Right renal pelvis (tissue), 4 donors: ENCODE measurements at places on chromosomes 4 and X. TPM values are rescaled to one million over a fixed set of nuclear protein-coding genes. Genes with fewer than 3 reads are reported as not detected.

GRCh38 chr4:25654031-25654970, 1.4 kb upstream of the SLC34A2 start:
- DNase-seq = no peak

DNA sequence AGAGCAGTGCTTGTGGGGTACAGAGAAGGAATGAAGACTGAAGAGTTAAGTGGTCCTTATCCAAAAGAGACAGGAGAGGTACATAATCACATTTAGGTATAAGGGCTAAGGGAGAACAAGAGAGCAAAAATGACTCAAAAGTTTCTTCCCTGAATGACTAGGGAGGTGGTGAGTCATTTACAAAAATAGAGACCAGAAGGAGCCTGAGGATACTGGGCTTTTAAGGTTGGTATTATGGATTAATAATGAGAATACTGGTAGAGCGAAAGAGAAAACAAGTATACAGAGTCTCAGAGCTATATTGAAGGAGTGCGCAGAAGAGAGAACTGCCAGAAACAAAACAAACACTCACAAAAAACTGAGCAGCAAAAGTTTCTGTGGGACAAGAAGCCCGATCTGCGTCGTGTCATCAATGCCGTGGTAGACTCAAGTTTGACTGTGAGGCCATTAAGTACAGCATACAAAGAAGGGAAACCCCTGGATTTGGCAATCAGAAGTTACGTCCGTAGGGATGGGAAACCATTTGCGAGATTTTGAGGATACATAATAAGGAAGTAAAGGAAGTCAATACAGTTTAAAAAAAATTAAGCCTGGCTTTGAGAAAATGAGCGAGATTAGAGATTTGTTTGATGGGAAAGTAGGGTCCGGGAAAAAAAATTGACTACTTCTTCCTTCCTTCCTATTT, 129.1 kb upstream of the STIM2 start:
- no peak for DNase-seq

- no peak for DNase-seq
These were observed 2.4 kb upstream of the IRAK1 start for GRCh38 chrX:154022108-154022507.

GRCh38 chr4:98166731-98167041, 23.4 kb upstream of the STPG2 start:
- DNase-seq = no peak

- DNase-seq = no peak
These were observed 817.0 kb downstream of the CENPC start for GRCh38 chr4:66728280-66728679.

GRCh38 chr4:149161247-149161646, 654.4 kb downstream of the IQCM start:
- no peak for DNase-seq

- DNase-seq = no peak
These were observed 82.7 kb upstream of the DHRSX start for GRCh38 chrX:2583194-2584162.

- no peak for DNase-seq
These were observed 86.4 kb upstream of the UXT start for GRCh38 chrX:47745416-47745815.

DNA sequence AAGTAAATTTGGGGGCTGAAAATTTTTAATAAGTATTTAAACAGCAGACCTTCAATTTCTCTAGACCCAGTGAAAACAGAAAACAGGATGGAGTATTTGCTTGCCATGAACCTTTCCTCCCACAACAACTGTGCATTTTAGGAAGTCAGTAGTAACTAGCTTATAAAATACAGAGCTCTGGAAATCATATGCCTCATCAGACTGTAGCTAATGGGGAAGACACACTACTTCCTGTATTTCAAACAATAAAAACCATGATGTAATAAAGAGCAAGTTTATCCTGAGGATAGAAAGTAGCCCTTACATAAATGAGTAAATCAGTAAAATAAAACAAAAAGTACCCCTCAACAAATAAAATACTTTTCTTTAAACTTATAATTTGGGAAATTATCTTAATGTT, 280.1 kb upstream of the ZFP42 start:
- no peak for DNase-seq

- DNase-seq = no peak
These were observed 1.1 kb downstream of the PLXNA3 start for GRCh38 chrX:154458954-154459778.

GRCh38 chr4:76892001-76892400, 5.9 kb downstream of the SOWAHB start:
- DNase-seq = no peak

GRCh38 chr4:140612357-140612756, 43.6 kb upstream of the UCP1 start:
- no peak for DNase-seq

GRCh38 chrX:151713849-151714248, 2.0 kb upstream of the FATE1 start:
- no peak for DNase-seq

- DNase-seq = no peak
These were observed 1.1 kb upstream of the FGF16 start for GRCh38 chrX:77446029-77446585.

DNA sequence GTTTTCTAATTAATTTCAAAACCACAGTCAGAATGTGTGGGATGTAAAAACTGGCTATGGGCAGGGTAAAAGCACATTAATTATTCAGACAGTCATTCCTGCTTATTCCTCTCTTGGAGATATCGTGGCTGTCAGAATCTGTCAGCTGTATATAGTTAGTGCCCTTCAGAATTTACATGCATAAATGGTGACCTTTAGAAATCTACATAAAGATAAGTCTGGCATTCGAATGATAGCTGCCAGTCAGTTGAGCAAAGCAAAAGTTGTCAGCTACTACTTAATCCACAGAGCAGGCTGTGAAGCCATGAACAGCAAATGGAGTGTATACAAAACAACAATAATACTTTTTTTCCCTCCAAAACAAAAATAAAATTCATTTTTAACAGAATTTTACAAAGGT, 189.5 kb downstream of the ADGRL3 start:
- no peak for DNase-seq

DNA sequence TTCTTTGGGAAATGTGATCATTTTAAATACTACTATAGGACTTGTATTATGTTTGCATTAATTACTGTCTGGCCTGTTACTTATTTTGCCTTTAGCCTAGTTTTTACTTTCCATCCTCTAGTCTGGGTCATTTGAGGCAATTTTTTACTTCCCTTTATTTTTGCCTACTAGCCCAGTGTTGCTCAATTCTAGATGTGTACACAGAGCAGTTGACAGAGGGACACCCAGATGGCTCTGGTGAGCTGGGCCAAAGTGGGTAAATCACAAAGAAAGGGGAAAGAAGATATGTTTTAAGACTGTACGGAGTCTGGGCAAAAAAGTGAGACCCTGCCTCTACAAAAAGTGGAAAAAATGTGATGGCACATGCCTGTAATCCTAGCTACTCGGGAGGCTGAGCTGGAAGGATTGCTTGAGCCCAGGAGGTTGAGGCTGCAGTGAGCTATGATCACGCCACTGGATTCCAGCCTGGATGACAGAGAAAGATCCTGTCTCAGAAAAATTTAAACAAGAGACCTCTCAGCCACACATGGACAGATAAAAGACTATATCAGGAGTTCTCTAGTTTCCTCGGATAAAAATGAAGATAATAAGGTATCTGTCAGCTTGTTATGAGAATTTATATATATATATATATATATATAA, 35.7 kb downstream of the APOO start:
- no peak for DNase-seq

GRCh38 chr4:175947117-175947722, 118.4 kb upstream of the WDR17 start:
- DNase-seq = no peak

GRCh38 chr4:152455311-152455710, 80.6 kb downstream of the FBXW7 start:
- no peak for DNase-seq

GRCh38 chr4:141705747-141706377, 69.5 kb downstream of the IL15 start:
- DNase-seq = no peak

Gene OCRL
- polyA plus RNA-seq = 31.7 TPM

Gene RAB39B
- polyA plus RNA-seq = 3.3 TPM

Gene DCAF16
- 53.6 TPM for polyA plus RNA-seq

Gene PTCHD1
- 0.90 TPM for polyA plus RNA-seq

Gene MAGEC1
- not detected for polyA plus RNA-seq

Gene CT45A1
- polyA plus RNA-seq = not detected

Gene HELQ
- 19.4 TPM for polyA plus RNA-seq

Gene ERVMER34-1
- 3.2 TPM for polyA plus RNA-seq

Gene PITX2
- 2.1 TPM for polyA plus RNA-seq

Gene MAGED4
- polyA plus RNA-seq = 36.8 TPM

Gene TEX11
- polyA plus RNA-seq = 0.10 TPM
